ENCODE measurements at places on chromosomes 5 and 9. TPM values are rescaled to one million over a fixed set of nuclear protein-coding genes. Genes with fewer than 3 reads are reported as not detected.
A peak's percentile ranks its signal among the peaks of the same experiment; 100 is the strongest.

DNA sequence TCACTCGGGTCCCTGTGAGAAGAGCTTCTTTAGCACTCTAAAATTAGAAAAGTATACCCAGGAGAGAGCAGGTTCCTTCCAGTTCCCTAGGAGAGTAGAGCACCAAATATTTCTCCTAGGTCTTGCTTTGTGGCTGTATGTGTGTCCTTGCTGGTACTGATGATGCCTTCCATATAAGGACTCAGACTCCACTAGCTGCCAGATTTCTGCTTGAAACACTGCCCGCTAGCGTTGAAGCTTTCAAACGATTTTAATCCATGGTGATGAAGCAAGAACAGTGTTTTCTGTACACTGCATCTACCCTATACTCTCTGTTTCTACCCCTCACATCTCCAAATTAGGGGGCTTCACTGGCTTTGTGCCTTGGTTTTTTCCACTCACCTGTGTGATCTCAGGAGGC is 2.4 kb upstream of the SMC2 start:
- H3K36me3 ChIP-seq: no peaks in the 10 kb centered on the region
- peaks cover 47% of the 10 kb centered on the region for H3K4me1 ChIP-seq
- H3K27ac ChIP-seq: peak overlapping the region; percentile 94
- peak overlapping the region; percentile 24 for H3K4me3 ChIP-seq

GRCh38 chr5:72647806-72648205 is 140.6 kb upstream of the ZNF366 start:
- DNase-seq: no peak
- H3K4me1 ChIP-seq: peaks cover 27% of the 10 kb centered on the region
- peak overlapping the region; percentile 69 for H3K27ac ChIP-seq

DNA sequence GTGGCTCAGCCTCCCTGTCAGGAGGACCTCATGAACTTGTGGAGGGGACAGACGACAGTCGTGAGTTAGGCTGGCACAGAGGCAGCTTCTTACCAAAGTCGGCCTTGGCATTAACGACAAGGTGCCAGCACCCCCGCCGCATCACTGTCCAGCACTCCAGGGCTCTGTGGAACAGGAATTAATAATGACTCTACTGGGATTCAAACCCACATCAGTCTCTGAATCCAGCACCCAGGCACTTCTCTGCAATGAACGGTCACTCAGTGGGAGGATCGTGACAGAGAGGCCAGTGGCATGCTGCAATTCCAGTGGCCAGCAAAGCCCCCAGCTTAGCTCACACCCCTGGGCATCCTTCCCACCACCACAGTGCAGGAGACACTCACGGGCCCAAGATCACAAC is 263.3 kb upstream of the ADAMTS16 start:
- no peak overlapping the region for H3K27ac ChIP-seq
- H3K27me3 ChIP-seq: no peaks in the 10 kb centered on the region
- H3K4me1 ChIP-seq: no peaks in the 10 kb centered on the region
- no peak for DNase-seq
- no peak overlapping the region for H3K4me3 ChIP-seq

DNA sequence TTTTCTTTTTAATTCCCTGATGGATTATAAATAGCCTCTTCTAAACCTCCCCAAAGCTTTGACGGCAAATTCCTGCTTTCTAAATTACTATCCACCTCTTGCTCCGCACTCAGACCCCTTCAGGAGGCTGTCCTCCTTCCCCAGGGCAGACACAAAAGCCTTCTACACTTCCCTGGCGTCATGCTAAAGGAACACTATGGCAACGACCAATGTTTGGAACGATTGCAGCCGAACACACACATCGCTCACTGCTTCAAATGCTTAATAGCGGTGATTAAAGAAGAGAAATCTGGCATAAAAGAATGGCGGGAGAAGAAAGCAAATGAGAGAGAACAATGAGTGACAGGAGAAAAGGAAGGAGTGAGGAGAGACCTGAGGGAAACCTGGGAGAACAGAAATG is 297.3 kb downstream of the MLLT3 start:
- no peaks in the 10 kb centered on the region for H3K4me1 ChIP-seq
- no peak overlapping the region for H3K27ac ChIP-seq
- no peaks in the 10 kb centered on the region for H3K27me3 ChIP-seq
- H3K4me3 ChIP-seq: no peak overlapping the region

GRCh38 chr9:137784046-137784445 is 93.5 kb upstream of the CACNA1B start:
- DNase-seq: no peak
- H3K4me3 ChIP-seq: no peak overlapping the region
- peaks cover 54% of the 10 kb centered on the region for H3K36me3 ChIP-seq
- H3K27ac ChIP-seq: no peak overlapping the region
- H3K27me3 ChIP-seq: no peaks in the 10 kb centered on the region

DNA sequence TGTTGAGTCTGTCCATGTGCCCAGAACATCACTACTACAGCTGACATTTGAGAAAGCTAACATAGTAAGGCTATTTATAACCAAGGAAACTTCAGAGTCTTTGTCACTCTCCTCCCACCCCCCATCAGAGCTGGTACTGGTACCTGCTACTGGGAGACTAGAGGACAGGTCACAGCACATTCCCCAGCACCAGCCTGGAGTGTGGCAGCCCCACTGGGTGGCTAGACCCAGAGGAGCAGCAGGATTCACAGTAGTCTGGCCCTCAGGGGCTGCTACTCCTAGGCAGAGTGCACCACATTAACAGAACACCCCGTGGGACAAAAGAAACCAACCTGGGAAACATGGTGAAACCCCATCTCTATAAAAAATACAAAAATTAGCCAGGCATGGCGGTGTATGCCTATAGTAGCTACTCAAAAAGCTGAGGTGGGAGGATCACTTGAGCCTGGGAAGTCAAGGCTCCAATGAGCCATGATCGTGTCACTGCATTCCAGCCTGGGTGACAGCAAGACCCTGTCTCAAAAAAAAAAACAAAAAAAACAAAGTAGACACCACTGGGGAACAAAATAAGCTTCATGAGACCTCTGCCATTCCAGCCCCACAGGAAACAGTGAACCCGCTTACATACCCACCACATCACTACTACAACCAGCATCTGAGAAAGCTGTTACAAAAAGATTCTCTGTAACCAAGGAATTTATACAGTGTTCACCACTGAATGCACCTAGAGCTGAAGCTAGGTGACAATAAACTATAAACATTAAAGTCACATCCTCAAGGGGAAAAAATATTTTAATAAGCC is 26.3 kb upstream of the PTGER4 start:
- H3K27me3 ChIP-seq: no peaks in the 10 kb centered on the region
- H3K27ac ChIP-seq: no peak overlapping the region
- no peak for DNase-seq

- no peaks in the 10 kb centered on the region for H3K27me3 ChIP-seq
- H3K36me3 ChIP-seq: no peaks in the 10 kb centered on the region
- H3K4me3 ChIP-seq: no peak overlapping the region
- H3K27ac ChIP-seq: no peak overlapping the region
- H3K4me1 ChIP-seq: no peaks in the 10 kb centered on the region
- DNase-seq: no peak
Measured at GRCh38 chr9:98335661-98336060, 80.2 kb upstream of the TBC1D2 start.

DNA sequence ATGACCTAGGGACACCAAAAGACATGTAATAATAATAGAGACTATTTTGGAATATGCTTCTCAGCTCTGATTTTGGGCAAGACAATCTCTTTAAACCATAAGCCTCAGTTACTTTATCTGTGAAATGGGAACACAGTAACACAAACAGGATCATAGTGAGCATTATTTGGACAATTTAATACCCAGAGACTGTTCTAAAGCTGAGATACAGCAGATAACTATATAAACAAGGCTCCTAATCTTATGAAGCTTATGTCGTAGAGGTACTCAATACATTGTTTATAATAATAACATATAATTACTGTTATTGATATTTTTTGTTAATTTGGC is 250.8 kb downstream of the SEC61B start:
- no peak overlapping the region for H3K27ac ChIP-seq
- H3K4me3 ChIP-seq: no peak overlapping the region
- H3K27me3 ChIP-seq: no peaks in the 10 kb centered on the region
- DNase-seq: no peak
- peaks cover 7% of the 10 kb centered on the region for H3K4me1 ChIP-seq

GRCh38 chr9:7439355-7439995 is 360.1 kb downstream of the DMAC1 start:
- no peaks in the 10 kb centered on the region for H3K27me3 ChIP-seq
- no peak for DNase-seq
- no peak overlapping the region for H3K27ac ChIP-seq
- H3K4me1 ChIP-seq: no peaks in the 10 kb centered on the region
- no peaks in the 10 kb centered on the region for H3K36me3 ChIP-seq

DNA sequence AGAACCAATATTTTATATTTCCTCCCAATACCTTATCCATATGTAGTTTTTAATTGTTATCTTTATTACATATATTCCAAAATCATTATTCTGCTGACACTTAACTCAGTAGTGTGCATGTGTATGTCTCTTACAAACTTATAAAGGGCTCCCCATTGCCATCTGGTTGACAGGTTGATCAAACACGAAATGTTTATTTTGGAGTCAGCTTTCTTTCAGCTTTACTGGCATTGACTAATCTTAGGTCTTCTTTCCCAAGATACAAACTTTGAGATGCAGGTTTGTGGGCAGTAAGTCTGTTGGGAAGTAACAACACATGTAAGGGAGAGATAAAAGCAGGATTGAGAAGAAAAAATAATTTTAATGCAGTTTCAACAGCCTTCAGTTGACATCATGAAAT is 716.0 kb upstream of the CHD1 start:
- no peaks in the 10 kb centered on the region for H3K27me3 ChIP-seq
- no peaks in the 10 kb centered on the region for H3K36me3 ChIP-seq
- H3K27ac ChIP-seq: no peak overlapping the region
- no peak overlapping the region for H3K4me3 ChIP-seq
- DNase-seq: no peak

DNA sequence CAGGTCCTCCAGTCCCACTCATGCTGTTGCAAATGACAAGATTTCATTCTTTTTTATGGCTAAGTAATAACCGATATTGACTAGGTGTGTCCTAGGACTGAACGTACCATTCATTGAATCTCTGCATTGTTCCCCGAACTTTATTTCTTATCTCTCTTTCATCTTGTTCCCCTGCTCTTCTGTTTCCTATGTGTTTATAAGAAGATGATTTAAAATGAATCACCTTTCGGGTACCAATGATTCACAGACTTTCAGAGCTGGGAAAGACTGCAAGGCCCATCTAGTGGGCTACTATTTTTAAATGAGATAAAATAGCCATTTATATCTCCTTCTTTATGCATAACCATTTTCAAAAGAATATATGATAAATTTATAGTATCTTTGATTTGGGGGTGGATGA is 133.0 kb downstream of the CDH18 start:
- no peak overlapping the region for H3K27ac ChIP-seq
- H3K4me3 ChIP-seq: no peak overlapping the region
- H3K36me3 ChIP-seq: no peaks in the 10 kb centered on the region
- no peaks in the 10 kb centered on the region for H3K27me3 ChIP-seq
- H3K4me1 ChIP-seq: no peaks in the 10 kb centered on the region

GRCh38 chr9:124216474-124217176 is 41.1 kb upstream of the NEK6 start:
- H3K4me3 ChIP-seq: no peak overlapping the region
- no peaks in the 10 kb centered on the region for H3K27me3 ChIP-seq
- H3K4me1 ChIP-seq: peaks cover 15% of the 10 kb centered on the region
- H3K27ac ChIP-seq: peak overlapping the region; percentile 14
- peak; percentile 54 for DNase-seq

GRCh38 chr9:20319641-20320337 is 302.5 kb downstream of the MLLT3 start:
- H3K27ac ChIP-seq: peak overlapping the region; percentile 72
- no peaks in the 10 kb centered on the region for H3K27me3 ChIP-seq
- H3K4me3 ChIP-seq: no peak overlapping the region
- no peak for DNase-seq

GRCh38 chr5:145495196-145495595 is 339.9 kb downstream of the PRELID2 start:
- no peak for DNase-seq
- no peak overlapping the region for H3K4me3 ChIP-seq
- H3K36me3 ChIP-seq: no peaks in the 10 kb centered on the region
- H3K27ac ChIP-seq: no peak overlapping the region
- H3K27me3 ChIP-seq: no peaks in the 10 kb centered on the region
- no peaks in the 10 kb centered on the region for H3K4me1 ChIP-seq

GRCh38 chr9:99921875-99922710 is 15.6 kb downstream of the STX17 start:
- H3K36me3 ChIP-seq: no peaks in the 10 kb centered on the region
- no peak overlapping the region for H3K4me3 ChIP-seq
- H3K27me3 ChIP-seq: no peaks in the 10 kb centered on the region
- DNase-seq: no peak
- no peaks in the 10 kb centered on the region for H3K4me1 ChIP-seq

- H3K27me3 ChIP-seq: no peaks in the 10 kb centered on the region
- DNase-seq: no peak
- no peaks in the 10 kb centered on the region for H3K4me1 ChIP-seq
- no peak overlapping the region for H3K27ac ChIP-seq
- H3K36me3 ChIP-seq: no peaks in the 10 kb centered on the region
Measured at GRCh38 chr9:4287386-4287785, 12.5 kb downstream of the GLIS3 start.

DNA sequence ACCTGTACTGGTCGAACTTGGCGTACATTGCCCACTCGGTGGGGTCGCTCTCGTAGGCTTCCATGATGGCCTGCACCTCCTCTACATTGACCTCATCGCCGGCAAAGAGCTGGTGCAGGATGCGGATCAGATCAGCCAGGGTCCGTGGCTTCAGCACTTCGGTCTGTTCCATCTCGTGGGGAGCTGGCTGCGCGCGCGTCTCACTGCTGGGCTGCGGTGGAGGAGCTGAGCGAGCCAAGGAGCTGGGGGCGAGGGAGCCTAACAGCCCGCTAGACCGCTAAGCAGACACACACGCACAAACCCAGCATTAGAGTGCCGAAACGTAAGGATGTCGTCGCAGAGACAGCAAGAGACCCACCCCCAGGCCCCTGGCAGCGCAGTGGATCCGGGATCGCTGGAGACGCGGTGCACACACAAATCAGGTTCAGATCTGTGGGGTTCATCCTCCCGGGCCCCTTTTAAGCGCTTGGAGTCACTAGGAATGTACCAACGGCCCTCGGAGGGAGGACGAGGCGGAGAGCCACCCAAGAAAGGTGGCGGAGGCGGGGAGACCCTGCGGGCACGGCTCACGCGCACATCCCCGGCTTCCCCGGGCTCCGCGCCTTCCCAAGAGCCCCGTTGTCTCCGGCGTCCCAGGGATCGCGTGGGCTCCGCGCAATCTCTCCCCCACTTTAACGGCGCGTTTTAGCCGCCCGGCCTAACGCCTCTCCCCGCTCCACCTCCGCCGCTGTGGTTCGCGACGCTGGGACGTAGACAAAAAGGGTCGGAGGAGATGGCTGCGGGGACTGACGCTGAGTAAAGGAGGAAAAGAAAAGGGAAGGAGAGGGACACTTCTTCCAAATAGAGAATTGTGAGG is at the start of gene CDO1:
CDO1 (minus strand) TSS at position 434 of the 856 bp plus-strand sequence; CDS start at position 172, 262 bp downstream.
- peak within 1 kb of the TSS; percentile 78 for H3K27ac ChIP-seq
- DNase-seq: peak; percentile 71
- H3K36me3 ChIP-seq: no peaks in the 10 kb centered on the region
- peaks cover 34% of the 10 kb centered on the region for H3K27me3 ChIP-seq

- H3K27me3 ChIP-seq: no peaks in the 10 kb centered on the region
- no peaks in the 10 kb centered on the region for H3K4me1 ChIP-seq
- no peak overlapping the region for H3K27ac ChIP-seq
- no peak overlapping the region for H3K4me3 ChIP-seq
Measured at GRCh38 chr9:93009337-93010015, 49.0 kb upstream of the SUSD3 start.

The RLN2 gene
- not detected for polyA plus RNA-seq

The MARCOL gene
- polyA plus RNA-seq: not detected

The FAM153A gene
- polyA plus RNA-seq: not detected

The DBH gene
- not detected for polyA plus RNA-seq

The STK10 gene
- 7.6 TPM for polyA plus RNA-seq

The C9orf78 gene
- 74.9 TPM for polyA plus RNA-seq

The AK3 gene
- polyA plus RNA-seq: 36.8 TPM

The DMGDH gene
- polyA plus RNA-seq: not detected
